T-helper 2 cell treated with Interferon-gamma antibody and Interleukin-4, amounts not matched to agents 5 μg/mL and 100 μg/mL, for 36 hours (primary cell): ENCODE measurements at places on chromosomes 12 and 14.

DNA sequence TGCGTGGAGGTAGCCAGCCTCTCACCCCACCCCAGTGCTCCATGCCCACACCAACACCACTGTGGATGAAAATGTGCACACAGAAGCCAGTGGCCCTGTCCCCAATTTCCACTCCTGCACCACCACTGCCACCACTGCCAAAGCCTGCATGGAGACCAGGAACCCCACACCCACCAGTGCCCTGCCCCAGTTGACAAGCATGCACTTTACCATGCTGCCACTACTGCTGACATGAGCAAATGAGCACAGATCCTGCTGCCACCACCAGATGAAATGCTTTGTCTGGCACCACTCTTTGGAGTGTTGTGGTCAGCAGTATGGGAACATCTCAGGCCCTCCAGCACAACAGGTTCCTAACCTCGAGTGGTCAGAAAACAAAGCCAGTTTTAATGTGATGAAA lies 104.1 kb downstream of the ATXN7L3B start:
- DNase-seq = no peak

GRCh38 chr14:101402936-101403660 lies 158.2 kb upstream of the DIO3 start:
- no peak for DNase-seq

DNA sequence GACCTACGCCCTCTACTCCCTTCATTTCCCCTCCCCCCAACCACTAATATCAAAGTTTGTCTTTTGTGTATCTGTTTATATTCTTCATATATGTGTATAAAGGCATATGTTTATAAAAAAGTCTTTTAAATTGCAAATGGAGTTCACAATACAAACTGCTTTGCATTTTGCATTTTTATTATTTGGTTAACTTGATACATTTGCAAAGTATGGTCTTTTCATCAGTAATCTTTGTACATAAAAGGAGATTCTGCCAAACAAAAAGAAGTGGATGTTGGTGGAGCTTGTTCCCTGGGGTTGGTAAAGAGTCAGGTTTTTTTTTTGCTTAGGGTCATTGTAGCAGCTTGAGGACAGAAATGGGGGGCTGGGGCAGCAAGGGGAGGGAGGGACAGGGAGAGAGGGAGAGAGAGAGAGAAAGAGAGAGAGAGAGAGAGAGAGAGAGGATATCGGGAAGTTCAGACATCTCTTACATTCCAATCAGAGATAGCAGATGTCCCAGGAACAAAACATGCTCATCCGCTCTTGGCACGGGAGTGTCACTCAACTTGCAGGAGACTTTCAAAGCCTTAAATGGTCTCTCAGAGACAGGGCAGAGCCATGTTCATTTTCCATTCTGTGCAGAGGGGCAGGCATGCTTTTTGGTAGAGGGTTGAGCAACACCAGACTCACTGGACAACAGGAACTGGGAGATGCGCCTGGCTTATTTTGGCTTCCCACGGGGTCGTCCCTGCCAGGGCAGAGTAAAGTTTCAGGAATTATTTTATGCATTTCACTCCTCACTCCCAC lies 44.8 kb upstream of the TBX5 start:
- DNase-seq = no peak

DNA sequence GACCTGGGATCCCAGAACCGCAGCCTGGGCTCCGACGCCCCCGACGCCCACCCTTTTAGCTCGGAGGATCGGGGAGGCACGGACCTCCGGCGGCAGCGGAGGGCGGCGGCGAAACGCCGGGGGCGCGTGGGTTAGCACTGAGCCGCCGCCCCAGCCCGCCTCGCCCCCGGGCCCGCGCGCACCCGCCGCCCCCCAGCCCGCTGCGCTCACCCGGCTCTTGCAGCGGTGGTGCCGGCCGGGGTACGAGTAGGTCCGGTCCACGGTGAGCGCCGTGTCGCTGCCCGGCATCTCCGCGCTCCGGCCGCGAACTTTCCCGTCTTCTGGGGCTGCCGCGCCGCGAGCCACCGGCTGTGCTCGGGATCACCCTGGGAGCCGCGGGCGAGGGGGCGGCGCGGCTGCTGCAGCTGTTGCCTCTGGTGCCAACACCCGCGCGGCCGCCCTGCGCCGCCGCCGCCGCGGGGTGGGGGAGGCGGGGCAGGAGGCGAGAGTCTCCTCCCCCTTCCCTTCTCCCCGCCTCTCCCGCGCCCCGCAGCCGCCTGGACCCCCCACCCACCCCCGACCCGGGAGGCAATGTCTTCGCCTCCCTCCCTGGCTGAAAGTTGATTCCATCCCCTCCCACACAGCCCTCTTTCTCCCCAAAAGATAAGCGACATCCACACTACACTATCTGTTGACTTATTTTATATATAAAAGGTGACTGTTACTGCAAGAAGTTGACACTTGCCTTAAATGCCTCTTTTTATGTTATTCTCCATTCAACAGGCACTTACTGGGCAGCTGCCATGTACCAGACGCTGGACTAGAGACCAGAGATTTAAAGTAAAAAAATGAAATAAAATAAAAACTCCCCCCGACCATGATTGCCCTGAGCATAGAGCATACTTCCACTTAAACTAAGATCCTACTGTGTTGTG lies at the start of gene TMCC3:
TSS of gene TMCC3 (minus strand) at position 415 of the 914 bp plus-strand sequence. CDS start at position 288, 127 bp downstream.
- peak; percentile 7 for DNase-seq
